Smooth muscle cell of the brain vasculature (primary cell): ENCODE measurements at places on chromosomes 3 and 15.

DNA sequence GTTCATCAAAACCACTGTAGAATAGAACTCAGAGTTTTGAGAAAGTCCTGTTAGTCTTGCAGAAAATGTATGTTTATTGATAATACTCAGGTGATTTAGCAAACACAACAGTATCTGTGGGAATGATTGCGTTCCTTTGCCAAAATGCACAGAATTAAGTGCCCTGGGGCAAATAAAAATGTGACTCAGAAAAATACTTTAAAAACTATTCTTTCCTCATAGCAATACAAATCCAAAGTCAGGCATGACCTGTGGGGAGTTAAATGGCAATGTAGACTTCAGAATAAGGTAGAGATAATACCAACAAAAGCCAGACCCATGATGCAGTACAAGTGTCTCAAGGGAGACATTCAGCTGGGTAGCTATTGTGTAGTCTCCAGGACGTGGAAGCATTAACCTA, 72.3 kb upstream of the SNTN start:
- DNase-seq: no peak

- no peak for DNase-seq
These were observed 5.2 kb downstream of the ANAPC13 start for GRCh38 chr3:134480546-134480945.

- DNase-seq: no peak
These were observed 1.6 kb upstream of the LRRC31 start for GRCh38 chr3:169871129-169871886.

- no peak for DNase-seq
These were observed 777 bp downstream of the RNU5B-1 start for GRCh38 chr15:65305150-65305758.

DNA sequence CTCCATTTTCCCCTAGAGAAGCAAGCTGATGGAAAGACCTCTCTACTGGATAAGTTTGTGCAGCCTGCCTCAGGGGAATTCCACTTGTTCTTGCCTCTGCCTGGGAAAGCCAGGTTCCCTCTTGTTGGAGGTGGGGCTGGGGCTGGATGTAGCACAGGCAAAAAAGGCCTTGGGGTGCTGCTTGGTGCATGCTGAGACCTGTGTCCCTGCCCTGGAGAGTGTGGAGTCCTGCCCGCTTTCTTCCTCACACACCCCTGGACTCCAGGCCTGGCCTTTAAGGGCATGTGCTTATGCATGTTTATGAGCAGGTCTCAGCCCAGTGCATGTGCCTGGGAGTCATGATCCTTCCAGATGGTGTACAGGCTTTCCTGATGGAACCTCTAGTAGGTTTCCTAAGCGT, 23.5 kb upstream of the JMJD7 start:
- DNase-seq: no peak

DNA sequence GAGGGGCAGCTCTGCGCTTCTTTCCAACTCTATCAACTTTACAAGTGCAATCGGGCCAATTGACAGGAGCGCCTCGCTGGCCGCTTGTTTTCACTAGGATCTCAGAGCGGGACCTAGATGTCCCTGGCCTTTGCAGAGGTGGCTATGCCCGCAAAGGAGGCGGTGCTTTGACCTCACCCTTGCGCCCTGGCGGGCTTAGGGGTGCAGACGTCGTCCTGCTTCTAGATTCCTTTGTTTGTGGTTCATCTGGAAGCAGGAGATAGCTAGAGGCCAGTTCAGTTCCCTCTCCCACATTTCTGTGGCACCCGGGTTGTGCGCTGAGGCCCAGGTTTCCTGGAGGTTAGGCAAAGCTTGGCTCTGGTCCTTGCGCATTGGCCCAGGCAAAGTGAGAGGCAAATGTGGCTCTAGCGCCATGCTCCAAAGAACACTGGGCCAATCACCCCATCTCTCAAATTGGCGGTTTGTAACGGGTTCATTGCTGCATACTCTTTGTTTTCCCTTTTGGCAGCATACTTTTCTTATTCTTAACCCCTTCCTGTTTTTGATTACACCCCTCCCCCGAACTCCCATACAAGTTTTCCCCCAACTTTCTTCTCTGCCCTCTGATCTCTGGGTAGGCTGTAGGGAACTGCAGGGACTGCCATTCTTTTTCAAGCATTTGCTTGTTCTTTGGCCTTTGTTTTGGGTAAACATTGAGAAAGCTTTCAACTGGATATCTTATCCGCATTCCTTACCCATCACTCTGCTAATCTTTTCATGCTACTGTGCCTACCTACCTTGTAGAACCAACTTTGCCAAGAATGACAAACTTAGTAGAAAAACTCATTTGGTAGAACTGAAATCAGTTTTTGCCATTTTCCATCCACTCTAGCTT, 1.4 kb downstream of the PPM1L start:
- DNase-seq: no peak

GRCh38 chr3:45564172-45564571, 30.4 kb upstream of the LIMD1 start:
- DNase-seq: no peak

DNA sequence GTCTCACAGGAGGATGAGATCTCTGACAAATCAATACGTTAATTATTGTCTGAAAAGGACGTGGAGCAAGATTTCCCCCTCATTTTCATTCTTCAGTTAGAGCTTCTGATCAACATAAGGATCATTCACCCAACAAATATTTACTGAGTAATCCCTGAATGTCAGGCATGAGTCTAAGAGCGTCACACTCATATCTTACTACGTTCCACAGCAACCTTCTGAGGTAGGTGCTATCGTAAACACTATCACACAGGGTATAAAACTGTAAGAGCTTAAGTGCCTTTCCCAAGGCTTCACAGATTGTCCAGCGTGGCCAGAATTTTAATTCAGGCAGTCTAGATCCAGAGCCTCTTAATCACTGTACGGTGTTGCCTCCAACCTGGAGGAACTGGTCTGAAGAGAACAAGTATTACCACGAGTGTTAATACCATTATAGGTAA, 10.6 kb upstream of the TM4SF1 start:
- no peak for DNase-seq

GRCh38 chr3:147356145-147356908, 50.0 kb downstream of the ZIC4 start:
- DNase-seq: no peak

DNA sequence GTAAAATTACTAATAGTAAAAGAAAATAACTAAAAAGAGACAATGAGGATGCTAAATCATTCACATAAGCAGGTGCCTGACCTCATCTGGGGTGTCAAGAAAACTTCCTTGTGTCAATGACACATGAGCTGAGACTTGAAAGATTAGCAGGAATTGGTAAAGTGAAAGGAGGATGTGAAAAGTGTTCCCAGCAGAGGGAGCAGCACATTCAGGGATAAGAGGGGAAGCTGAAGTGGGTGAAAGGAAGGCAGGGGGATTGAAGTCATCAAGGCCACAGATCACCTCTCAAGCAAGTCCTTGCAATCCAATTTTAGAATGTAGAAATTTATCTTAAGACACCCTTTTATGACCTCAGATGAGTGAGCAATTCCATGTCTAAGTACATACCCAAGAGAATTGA, 60.2 kb upstream of the ACP3 start:
- peak; percentile 6 for DNase-seq

DNA sequence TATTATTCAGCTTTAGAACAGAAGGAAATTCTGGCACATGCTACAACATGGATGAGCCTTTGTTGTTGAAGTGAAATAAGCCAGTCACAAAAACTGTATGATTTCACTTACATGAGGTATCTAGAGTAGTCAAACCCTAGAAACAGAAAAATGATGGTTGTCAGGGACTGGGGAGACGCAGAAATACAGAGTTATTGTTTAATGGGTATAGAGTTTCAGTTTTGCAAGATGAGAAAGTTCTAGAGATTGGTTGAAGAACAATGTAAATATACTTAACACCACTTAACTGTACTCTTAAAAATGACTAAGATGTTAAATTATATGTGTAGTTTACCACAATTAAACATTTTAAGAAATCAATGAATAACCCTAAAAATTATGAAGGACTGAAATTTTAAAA, 15.8 kb downstream of the SPTSSB start:
- DNase-seq: no peak

DNA sequence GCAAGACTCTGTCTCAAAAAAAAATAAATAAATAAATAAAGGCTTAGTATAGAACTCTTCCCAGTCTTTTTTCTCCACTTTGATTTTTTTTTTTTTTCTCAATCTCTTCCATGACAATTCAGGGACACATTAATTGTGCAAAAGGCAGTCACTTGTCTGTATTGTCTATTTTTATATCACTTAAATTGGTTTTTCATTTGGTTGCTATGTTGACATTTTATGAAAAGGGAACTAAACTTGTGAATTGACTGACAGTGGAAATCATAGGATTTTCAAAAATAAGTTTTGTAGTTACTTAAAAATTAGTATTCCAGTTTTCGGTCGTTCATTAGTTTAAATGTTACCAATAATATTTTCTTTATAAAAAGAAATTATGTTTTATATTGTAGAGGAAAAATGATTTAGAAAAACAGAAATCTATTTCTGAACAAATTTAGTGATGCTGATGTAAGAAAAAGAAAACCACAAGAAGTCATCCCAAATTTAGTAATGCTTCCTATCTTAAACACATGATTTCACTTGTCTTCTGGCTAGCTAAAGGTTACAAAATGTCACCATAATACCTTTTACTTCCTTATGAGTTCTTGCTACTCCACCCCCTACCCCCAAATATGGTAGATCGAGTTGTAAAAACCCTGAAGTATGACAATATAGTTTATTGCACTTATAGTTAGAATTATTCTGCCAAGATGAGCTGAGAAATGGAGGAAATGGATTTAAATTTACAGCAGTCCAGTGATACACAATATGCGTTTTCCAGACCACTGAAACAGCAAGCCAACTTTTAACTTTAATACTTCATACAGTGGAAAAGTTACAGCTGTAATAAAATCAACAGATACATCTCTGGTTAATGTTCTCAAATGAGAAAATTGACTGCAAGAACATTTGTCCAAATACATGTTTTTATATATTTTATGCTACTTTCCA, 37.0 kb downstream of the PPARG start:
- DNase-seq: no peak

GRCh38 chr15:72315706-72316370, 4.1 kb downstream of the CELF6 start:
- DNase-seq: no peak

DNA sequence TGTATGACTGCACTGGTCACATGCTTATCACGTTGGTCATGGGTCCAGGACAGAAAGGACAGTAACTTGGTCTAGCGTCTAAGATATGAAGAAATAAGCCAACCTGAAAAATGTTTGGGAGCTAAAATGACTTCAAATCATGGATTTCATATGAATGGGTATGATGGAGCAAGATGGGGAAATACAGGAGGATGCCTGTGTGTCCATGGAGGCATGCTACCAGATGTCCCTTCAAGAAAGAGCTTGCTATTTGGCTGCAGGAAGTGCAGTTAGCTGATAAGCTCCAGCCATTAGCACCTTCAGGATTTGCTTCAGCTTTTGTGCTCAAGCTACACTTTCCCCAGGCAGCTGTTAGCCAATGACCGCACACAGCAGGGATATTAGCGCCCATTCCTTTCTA, 164.6 kb upstream of the THBS1 start:
- DNase-seq: no peak

DNA sequence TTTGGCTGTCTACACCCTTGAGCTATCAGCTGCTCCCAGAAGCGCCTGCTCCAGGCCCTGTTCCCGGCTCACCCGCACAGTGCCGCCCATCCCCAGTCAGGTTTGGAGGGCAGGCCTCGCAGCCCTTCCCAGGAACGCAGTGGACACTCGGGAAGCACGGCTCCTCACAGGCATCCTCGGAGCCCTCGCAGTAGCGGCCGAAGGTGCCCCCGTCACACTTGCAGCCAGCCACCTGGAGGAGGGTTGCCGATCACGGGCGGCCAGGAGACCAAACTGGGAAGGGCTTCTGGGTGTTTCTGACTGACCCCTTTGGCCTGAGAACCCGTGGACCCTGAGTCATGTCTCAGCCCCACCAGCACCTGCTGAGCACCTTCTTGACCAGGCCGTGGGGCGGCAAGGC, 33.4 kb downstream of the MUC20 start:
- no peak for DNase-seq

- no peak for DNase-seq
These were observed 331.7 kb downstream of the FEZF2 start for GRCh38 chr3:62041681-62042080.

DNA sequence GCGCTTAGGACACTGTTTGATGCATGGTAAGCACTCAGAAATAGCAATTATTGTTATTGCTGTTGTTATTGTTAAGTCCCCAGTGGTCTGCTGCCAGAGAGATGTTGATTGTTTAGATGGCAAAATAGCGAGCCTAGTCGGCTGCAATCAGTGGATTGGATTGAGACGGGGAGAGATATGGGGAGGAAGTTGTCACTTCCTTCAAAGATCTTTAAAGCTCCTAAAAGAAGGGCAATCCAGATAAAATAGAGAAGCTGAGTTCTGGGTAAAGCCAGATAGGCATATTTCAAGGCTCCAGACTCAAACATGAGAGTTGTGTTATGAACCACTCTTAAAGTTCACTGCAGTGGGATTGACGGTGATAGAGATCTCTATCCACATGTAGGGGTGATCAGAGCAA, 64.5 kb downstream of the RYR3 start:
- DNase-seq: no peak

- DNase-seq: no peak
These were observed 1.0 kb upstream of the SLTM start for GRCh38 chr15:58934521-58934920.

DNA sequence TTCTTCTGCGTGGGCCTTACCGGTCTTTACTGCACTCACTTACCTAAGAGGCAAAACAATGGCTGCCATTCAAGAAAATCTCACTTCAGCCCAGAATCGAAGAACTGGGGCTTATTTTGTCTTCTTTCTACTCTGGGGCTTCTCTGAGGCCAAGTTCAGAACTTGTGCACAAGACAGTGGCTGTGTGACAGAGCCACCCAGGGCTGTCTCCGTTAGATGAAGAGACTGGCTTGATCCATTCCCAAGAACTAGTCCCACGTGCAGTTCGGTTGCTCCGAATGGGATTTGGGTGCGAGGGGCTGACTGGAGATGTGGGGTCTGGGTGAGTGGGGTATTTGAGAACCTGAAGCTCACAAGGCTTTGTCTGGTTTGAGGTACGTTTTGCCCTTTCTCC, 795 bp upstream of the TCF12 start:
- DNase-seq: no peak

DNA sequence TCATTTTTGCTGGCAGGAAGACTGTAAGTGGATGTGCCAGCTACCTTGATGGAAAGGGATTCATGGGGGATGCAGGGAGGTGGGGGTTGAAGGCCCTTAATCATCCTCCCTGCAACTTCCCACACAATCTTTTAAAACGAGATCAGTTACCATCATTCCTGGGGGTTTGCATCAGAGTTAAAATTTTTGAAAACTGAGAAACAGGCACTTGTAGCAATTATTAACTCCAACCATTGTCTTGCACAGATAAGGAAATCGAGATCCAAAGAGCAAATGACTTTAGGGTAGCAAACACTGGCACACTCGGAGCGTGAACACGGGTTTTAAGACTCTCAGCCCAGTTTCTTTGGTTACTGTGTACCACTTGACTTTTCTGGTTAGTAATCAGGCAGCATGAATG, 41.9 kb downstream of the GPD1L start:
- DNase-seq: no peak

DNA sequence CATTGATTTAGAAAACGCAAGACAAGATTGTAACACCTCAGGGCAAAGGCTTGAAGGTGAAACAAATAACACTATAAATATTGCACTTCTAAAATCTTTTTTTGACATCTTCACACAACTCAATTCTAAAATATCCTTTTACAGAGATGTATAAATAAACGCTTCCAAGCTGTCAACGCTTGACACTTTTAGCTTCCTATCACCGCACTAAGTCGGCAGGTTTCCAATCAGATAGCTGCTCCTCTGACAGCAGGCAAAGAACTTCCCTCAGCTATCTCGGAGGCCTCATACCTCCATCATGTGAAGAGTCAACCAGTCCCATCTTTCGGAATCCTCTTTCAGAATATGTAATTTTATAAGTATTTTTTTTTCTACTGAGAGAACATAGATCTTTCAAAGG, 71.0 kb downstream of the PCOLCE2 start:
- DNase-seq: no peak
